ENCODE measurements at places on chromosomes 1 and 21.

GRCh38 chr1:55472784-55473183 lies 257.6 kb upstream of the USP24 start:
- DNase-seq = peak; percentile 50

DNA sequence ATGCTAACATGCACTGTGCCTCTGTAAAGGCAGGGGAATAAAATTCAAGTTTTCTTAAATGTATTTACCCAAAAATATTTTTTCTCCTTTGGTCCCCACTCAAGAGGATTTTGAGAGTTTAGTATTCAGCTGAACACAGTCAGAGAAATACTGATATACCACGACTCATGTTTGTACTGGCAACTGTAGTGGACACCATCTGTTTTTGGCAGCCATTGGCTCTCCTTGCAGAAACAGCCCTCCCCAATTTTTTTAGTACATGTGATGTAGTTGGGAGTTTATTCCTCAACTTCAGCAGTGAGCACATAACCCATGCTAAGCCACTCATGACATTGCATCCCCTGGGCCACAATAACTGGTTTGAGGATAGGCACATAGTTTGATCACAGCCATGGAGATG lies 154.8 kb upstream of the POU3F1 start:
- no peak for DNase-seq

DNA sequence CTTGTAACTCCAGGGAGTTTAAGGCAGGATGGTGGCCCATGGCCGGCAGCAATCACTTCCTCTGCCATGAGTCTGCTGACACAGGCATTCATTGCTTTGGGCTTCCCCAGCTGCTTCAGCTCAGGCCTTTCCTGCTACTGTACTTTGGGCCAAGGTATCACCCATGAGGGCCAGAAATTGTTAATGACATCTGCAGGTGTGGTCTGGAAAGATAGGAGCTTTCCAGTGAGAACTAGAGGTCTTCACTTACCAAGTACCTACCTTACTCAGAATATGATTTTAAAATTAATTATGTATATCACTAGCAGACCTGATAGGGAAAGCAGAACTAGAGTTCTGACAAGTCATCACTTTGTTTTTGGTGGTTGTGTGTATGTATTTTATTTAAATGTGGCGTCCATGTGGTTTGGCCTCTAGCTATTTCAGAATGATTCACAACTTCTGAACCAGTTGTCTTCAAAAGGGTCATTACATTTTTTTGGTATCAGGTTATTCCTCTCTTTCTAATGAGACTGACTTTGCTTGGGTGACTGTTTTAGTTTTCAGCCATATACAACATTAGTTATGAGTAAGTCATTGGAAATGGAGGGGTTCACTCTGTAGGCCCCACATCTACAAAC lies 2.7 kb downstream of the RGL1 start:
- DNase-seq = peak; percentile 85

DNA sequence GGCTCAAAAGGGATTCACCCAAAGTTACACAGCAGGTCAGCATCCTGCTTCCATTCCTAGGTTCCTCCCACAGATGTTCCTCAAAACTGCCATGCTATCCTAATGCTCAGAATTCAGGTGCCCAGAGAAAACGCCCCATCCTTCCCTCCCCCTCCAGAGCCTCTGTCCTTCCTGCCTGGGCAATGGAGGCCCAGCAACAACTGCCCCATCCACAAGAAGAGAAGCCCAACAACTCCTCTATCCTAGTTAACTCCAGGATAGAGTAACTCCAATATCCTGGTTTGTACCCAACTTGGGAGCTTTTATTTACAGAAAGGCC lies 16.9 kb downstream of the COL9A2 start:
- DNase-seq = no peak

GRCh38 chr1:95095833-95096217 lies 21.3 kb upstream of the TLCD4 start:
- DNase-seq = no peak

DNA sequence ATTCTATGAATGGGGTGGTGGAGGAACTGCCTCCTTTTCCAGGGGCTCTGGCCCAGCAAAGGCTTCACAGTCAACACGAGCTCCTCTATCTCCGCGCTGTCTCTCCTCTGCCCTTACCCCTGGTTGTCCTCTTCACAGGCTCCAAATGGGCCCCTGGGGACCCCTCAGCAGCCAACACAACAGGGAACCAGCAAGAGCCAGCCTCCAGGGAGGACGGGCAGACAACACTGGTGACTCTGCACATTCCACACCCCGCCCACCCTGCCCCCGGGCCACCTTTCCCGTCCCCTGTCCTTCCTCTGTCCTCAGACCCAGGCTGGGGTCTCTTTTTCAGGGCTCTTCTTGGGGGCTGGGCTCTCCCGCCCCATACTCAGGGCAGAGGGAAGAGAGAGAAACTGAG lies 17.5 kb upstream of the ETV3 start:
- no peak for DNase-seq

DNA sequence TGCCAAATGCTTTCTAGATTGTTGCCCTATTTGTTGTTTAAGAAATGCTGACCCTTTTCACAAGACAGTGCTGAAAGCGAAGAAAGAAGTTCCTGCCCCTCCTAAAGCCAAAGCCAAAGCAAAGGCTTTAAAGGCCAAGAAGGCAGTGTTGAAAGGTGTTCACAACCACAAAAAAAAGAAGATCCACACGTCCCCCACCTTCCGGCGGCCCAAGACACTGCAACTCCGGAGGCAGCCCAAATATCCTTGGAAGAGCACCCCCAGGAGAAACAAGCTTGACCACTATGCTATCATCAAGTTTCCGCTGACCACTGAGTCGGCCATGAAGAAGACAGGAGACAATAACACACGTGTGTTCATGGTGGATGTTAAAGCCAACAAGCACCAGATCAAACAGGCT lies 55.7 kb downstream of the PSMG1 start:
- no peak for DNase-seq

DNA sequence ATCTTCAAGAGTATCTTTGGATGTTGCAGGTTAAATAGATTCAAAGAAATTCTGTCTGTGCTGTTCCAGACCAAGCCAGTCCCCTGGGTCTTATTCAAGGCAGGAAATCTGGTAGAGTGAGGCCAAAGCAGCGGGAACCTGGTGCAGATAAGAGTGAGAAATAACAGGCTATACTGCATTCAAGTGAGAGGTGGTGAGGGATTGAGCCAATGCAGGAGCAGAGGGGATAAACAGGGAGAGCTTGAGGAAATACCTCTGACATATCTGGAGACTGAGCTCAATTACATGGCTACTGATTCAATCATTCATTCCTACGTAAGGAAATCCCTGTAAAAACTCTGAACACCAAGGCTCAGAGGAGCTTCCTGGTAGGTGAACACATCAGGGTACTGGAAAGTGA lies 17.2 kb upstream of the PSMA5 start:
- DNase-seq = no peak

DNA sequence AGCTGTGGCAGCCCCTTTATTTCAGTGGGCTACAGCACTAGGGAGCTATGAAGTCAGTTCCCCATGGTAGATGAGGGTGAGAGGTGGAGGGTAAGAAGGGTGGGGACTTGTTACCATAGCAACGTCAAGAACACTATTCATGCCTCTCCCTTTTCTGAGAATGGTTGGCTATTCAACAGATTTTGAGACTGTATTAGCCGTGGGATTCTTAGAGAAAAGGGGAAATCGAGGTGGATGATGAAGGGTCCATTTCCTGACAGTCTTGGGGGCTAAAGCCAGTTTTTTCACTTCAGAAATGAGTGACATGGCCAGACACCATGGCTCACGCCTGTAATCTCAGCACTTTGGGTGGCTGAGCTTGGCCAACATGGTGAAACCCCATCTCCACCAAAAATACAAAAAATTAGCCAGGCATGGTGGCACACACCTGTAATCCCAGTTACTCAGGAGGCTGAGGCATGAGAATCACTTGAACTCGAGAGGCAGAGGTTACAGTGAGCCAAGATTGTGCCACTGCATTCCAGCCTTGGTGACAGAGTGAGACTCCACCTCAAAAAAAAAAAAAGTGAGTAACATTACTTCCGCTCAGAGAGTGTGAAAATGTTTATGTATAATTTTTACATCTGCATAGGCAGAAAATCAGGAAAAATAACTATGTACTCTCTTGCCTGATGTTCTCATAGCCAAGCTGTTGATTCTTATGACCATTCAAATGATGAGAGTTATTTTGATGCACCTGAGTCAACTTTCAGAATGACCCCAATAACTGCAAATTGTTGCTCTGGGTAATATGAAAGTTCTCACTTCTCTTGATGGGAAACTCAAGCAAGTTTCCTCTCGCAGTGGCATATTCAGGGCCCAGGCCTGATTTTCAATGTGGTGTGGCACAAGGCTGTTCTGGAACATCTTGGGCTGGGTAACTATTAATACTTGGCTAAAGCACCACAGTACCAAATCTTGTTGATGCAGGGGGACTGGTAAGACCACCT lies 23.2 kb upstream of the RGSL1 start:
- no peak for DNase-seq

- DNase-seq = no peak
These were observed 25.1 kb downstream of the GRHL3 start for GRCh38 chr1:24344090-24344742.

- peak; percentile 58 for DNase-seq
These were observed 14.2 kb downstream of the UCK2 start for GRCh38 chr1:165841582-165842017.

DNA sequence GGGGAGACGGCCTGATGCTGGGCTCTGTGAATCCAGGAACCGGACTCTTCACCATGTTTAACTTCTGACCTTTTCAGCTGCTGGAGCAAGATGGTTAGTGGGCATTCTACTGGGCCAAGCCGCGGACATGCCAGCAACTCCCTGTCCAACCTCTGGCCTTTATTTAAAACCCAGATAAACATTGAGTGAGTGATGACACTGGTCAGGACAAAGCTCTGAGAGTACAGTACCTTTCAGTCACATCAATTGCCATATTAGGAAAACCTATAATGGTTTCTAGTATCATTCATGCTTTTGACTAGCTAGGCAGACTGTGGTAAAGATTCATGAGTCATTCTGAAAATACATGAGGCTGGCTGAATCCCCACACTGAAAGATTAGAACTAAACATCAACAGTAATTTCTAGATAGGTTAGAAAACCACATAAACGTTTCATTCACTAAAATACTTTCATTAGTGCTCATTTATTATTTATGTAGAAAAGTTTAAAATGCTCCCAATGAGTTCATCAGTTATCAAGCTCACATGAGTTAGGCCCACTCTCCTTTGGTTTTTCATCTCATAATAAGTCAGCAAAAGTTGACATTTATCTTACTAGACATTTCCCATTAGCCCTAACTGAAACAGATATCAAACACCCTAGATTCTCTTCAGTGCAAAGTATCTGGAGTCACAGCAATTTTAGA lies 7.1 kb upstream of the ACTA1 start:
- peak; percentile 85 for DNase-seq

- peak; percentile 3 for DNase-seq
These were observed 567.3 kb upstream of the CXADR start for GRCh38 chr21:16945580-16945979.

DNA sequence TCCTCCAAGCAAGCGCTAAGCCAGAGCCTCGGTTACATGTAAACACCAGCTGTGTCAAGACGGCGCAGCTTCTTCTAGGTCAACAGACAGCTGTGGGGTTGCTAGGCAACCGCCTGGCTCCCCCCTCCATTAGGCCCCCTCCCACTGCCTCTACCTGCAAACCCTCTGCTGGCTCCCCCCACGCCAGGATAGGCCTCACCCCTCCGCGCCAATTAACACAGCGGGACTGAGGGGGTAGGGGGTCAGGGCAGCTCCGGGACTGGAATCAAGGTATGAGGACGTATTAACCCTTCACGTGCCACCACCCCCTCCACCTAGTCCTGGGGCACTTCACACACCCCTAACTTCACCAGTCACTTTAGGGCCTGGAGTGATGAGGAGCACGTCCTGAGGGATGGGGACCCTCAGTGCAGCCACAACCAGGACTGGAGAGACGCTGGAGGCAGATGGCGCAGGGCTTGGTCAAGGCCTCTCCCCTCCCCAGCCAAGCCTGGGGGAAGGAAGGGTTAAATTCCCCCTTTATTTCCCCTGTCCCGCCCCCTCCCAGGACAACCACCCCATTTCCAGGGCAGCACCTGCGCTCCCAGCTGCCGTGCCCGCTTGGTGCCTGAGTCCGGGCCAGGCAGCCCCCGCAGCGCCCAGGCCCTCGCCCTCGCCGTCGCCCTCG lies 37.4 kb upstream of the WASF2 start:
- no peak for DNase-seq

Data from astrocyte (in vitro differentiated cells and primary cell).